ENCODE measurements at places on chromosomes 2 and 18.

DNA sequence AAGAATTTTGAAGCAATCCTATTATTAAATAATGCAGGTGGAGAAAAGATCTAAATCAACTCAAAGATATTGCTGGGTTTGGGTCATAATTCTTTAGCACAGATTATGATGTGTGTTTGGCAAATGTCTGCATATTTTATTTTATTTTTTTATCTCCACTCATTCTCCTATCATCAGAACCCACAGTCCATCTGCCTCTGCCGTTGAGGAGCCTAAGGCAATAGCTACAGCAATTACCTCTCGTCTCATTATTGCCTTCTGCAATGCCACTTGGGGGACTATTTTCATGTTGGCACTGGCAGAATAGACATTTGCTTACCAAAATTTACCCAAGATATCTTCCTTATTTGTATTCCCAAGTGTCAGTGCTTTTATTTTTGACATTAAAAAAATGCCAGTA lies 815.9 kb upstream of the CNTNAP5 start:
- DNase-seq, result no peak

GRCh38 chr2:69717861-69718273 lies 24.1 kb upstream of the ANXA4 start:
- no peak for DNase-seq

DNA sequence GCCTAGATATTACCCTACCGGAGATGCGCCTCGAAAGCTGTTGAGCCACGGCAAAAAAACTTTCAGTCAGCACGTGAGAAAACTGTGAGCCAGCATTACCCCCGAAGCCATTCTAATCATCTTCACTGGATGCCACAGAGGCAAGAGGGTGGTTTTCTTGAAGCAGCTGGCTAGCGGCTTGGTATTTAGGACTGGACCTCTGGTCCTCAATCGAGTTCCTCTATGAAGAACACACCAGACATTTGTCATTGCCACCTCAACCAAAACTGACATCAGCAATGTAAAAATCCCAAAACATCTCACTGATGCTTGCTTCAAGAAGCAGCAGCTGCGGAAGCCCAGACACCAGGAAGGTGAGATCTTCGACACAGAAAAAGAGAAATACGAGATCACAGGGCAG lies 52.8 kb upstream of the SLC66A3 start:
- no peak for DNase-seq

GRCh38 chr2:65554765-65555591 lies 122.6 kb upstream of the SPRED2 start:
- DNase-seq, result no peak

- DNase-seq, result no peak
These were observed 173.0 kb downstream of the BABAM2 start for GRCh38 chr2:28063492-28063962.

GRCh38 chr2:157868993-157869392 lies 7.1 kb downstream of the ACVR1 start:
- no peak for DNase-seq

- no peak for DNase-seq
These were observed 385.5 kb downstream of the LPIN1 start for GRCh38 chr2:12131975-12132374.

GRCh38 chr18:10074110-10074509 lies 160.3 kb downstream of the VAPA start:
- DNase-seq, result no peak

- no peak for DNase-seq
These were observed 32.3 kb upstream of the ZBTB7C start for GRCh38 chr18:48441405-48441881.
